ENCODE measurements at places on chromosomes 1 and 21.

DNA sequence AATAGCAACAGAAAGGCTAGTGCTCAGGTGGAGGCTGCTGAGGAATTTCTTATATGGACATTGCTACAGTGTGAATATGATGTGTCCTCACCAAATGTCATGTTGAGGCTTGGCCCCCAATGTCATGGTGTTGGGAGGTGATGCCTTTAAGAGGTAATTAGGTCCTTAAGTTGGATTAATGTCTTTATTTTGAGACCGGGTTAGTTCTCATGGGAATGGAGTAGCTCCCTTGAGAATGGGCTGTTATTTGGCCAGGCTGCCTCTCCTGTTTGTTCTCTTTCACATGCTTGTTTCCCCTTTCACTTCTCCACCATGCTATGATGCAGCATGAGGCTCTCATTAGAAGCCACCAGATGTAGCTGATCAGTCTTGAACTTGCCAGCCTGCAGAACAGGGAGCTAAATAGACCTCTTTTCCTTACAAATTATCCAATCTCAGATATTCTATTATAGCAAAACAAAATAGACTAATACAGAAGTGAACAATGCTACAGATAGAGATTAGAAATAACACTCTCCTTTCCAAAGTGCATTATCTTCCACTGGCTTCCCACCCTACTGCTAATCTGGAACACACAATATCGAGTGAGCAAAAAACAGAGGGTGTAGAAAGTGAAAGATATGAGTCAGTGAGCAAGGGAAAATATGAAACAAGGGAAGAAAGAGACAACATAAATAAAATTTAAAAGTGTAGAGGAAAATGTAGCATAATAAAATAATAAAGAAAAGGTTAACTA, 160.2 kb downstream of the NTMT2 start:
- DNase-seq: no peak

- DNase-seq: peak; percentile 58
Measured at GRCh38 chr1:151534662-151535278, 5.3 kb upstream of the TUFT1 start.

- no peak for DNase-seq
Measured at GRCh38 chr1:27979859-27980201, 20.1 kb downstream of the XKR8 start.

DNA sequence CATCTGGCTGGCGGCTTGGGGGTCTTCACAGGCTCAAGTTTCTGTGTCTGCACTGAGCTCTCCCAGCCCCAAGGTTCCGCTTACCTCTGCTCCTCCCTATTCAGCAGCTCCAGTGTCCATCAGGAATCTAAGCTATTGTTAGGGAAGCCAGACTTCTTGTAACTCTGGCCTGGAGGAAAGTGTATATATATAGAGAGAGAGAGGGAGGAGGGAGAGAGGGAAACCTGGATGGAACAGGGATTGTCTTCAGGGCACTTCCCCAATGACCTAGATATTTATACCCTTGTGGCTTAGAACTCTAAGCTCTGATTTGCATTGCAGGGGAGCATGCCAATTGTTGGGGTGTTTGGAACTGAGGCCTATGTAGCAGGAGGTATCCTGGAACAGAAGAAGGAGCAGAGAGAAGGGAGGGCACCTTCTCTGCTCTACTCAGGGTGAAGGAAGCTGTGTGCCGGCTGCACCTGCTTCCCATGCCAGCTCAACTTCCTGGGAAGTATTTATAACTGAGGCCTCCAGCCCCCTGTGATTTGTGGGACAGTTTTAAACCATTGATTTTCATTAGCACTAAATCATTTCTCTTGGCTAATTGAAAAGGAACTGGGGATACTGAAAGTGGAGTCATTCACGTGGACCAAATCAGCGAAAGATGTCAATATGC, 70.9 kb downstream of the NAV1 start:
- DNase-seq: no peak

DNA sequence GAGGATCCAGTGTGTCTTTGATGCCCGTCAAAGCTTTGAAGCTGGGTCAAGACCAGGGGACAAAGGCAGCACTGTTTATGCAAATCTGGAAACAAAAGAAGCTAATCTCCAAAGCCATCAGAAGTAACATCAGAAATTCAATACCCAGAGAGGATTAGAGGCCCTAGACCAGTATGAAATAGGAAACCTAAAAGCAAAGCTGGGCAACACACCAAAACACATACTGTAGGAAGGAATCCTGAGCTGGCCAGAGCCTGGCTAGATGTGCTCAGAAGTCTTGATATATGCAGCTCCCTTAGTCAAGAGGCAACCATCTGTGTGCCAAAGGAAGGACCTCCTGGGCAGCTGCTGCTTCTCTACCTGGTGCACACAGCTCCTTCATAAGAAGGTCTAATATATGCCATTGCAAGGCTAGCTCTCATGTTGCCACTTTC, 12.3 kb downstream of the COLGALT2 start:
- DNase-seq: no peak

GRCh38 chr1:151060007-151060656, at the start of gene MLLT11:
TSS of gene MLLT11 (plus strand) at chr1:151060397. CDS start at chr1:151067225, 6,828 bp downstream.
- no peak for DNase-seq

GRCh38 chr1:42935971-42936308, 22.7 kb downstream of the SLC2A1 start:
- DNase-seq: no peak

DNA sequence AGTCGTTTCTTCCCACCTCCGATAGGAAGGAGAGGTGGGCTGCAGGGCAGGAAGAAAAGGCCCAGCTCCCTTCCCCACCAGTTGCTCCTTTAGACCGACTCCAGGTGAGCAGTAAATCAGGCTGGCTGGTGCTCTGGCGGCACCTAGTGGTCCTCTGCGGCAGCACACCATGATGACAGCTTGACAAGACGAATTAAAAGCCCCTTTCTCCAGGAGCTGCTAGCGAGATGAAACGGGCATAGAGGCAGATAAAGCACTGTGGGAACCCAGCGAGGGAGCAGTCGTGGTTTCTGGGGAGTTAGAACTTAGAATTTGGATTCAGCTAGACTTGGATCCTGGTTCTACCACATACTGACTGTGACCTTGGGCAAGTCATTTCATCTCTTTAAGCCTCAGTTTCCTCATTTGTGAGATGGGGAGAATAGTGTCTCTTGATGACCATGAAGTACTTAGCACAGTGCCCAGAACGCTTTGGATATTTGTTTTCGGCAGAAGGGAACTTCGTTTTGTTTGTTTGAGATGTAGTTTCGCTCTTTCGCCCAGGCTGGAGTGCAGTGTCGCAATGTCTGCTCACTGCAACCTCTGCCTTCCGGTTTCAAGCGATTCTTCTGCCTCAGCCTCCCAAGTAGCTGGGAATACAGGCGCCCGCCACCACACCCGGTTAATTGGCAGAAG, 21.8 kb upstream of the COL9A2 start:
- peak; percentile 83 for DNase-seq

DNA sequence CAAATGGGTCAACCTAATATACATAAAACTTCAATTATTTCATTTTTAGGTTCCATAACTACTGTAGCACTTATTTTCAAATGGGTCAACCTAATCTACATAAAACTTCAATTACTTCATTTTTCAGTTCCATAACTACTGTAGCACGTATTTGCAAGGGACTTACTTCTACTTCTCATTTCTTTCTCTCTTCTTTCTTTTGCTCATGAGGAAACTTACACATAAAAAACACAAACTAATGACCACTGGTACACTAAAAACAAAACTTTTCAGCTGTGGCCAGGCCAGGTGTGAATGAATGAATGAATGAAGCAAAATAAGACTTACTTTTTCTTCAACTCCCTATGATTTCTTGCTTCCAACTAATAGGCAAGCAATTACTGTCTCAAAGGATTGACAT, 11.7 kb downstream of the SYDE2 start:
- no peak for DNase-seq

DNA sequence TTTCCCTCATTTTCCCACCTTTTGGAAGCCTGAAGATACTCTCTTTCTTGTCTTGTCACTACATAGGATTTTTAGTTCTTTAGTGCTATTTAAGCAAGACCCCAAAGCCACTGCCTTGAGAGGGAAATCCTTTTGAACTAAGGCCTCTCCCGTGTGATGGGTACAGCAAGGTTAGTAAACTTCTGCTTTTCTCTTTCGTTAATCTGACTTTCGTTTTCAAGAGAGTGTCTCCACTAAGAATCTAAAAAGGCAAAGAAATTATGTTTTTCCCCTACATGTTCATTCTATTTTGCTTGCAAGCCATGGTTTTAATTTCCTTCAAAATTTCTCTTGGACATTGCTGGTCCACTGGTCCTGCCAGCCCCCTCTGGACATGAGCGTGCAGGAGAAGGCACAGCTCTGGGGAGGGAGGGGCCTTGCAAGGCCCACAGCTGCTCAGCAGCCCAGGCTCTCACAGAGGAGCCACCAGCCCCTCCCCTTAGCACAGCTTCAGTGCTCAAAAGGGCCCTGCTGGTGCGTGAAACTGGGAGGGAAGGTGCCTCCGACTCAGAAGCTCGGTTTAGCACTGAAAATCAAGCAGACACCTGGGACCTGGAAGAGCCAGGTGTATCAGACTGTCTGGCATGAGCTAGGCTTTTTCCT, 210.9 kb upstream of the GALNT2 start:
- no peak for DNase-seq

GRCh38 chr1:48023488-48023887, 26.3 kb upstream of the TRABD2B start:
- no peak for DNase-seq

- no peak for DNase-seq
Measured at GRCh38 chr1:228939001-228939691, 203.9 kb downstream of the RHOU start.

- no peak for DNase-seq
Measured at GRCh38 chr1:246592695-246593094, 26.4 kb downstream of the CNST start.

- no peak for DNase-seq
Measured at GRCh38 chr1:21736876-21737275, 46.1 kb downstream of the USP48 start.

GRCh38 chr1:86646256-86646655, 58.1 kb upstream of the SH3GLB1 start:
- no peak for DNase-seq

DNA sequence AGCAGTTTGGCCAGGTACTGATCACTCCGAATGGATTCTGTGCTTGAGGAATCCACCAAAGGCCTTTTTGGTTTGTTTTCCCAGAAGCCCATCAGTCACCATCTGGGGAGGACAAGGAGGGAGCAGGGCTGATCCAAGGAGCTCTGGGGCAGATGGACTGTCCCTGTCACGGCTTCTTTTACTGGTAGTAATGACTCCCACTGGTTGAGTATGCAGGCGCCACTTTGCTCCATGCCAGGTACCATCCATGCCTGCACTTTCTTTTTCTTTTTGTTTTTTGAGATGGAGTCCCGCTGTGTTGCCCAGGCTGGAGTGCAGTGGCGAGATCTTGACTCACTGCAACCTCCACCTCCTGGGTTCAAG, 101.7 kb downstream of the UBIAD1 start:
- no peak for DNase-seq

GRCh38 chr1:104196136-104196535, 446.4 kb downstream of the AMY1C start:
- no peak for DNase-seq

- peak; percentile 2 for DNase-seq
Measured at GRCh38 chr1:67052741-67053534, 1.0 kb downstream of the SLC35D1 start.

- no peak for DNase-seq
Measured at GRCh38 chr1:22328331-22329147, 123.1 kb upstream of the ZBTB40 start.

Data from T follicular helper cell (primary cell).